ENCODE measurements at places on chromosomes 12 and 14. TPM values are rescaled to one million over a fixed set of nuclear protein-coding genes. Genes with fewer than 3 reads are reported as not detected.
A peak's percentile ranks its signal among the peaks of the same experiment; 100 is the strongest.

DNAL1 gene
- 6.0 TPM for total RNA-seq

CLEC1B gene
- 0.19 TPM for total RNA-seq

DNA sequence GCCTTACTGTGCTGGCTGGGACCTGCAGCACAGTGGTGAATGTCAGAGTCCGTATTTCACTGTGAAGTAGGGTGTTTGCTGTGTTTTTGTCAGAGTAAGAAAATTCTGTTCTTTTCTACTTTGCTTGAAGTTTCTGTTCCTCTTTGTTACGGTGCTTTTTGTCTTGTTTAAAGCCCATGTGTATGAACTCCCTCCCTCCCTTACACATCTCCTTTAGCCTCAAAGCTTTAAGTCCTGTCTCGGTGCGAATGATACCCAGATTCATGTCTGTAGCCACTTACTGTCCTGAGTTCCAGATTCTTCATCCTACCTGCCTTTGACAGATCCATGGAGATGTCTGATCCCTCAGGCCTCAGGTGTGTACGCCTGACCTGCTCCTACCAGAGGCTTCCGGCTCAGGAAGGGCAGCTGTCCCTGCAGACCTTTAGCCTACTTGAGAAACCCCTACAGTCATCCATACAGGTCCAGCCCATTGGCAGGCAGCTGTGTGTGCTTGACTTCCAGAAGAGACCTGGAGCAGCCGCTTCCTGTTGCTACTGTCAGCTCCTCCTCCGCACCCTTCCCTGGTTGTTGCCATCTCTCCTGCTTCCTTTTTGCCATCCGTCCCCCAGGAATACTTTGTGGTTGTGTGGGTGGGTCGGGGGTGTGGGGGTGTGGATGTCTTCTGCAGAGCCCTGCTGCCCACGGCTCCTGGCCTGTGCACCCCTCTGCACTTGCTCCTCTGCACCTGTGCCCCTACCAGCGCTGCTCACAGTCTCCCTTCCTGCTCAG, 72.9 kb downstream of the DDX51 start:
- H3K27me3 ChIP-seq = no peaks in the 10 kb centered on the region
- no peak overlapping the region for H3K4me3 ChIP-seq
- H3K36me3 ChIP-seq = peaks cover 66% of the 10 kb centered on the region
- H3K27ac ChIP-seq = no peak overlapping the region

GRCh38 chr12:50201987-50202521, 34.9 kb upstream of the CERS5 start:
- no peaks in the 10 kb centered on the region for H3K4me1 ChIP-seq
- no peak overlapping the region for H3K4me3 ChIP-seq
- no peaks in the 10 kb centered on the region for H3K27me3 ChIP-seq
- H3K36me3 ChIP-seq = peaks cover 35% of the 10 kb centered on the region

GRCh38 chr12:122265476-122265875, 818 bp downstream of the VPS33A start:
- peaks cover 25% of the 10 kb centered on the region for H3K36me3 ChIP-seq
- peak overlapping the region; percentile 86 for H3K4me3 ChIP-seq
- peak overlapping the region; percentile 67 for H3K27ac ChIP-seq
- no peaks in the 10 kb centered on the region for H3K27me3 ChIP-seq

GRCh38 chr12:2583091-2583497, 211.7 kb upstream of the FKBP4 start:
- no peak overlapping the region for H3K4me3 ChIP-seq
- H3K27ac ChIP-seq = no peak overlapping the region
- H3K27me3 ChIP-seq = peaks cover 17% of the 10 kb centered on the region
- H3K36me3 ChIP-seq = no peaks in the 10 kb centered on the region

GRCh38 chr12:31562594-31563328, 28.2 kb downstream of the DENND5B start:
- no peaks in the 10 kb centered on the region for H3K27me3 ChIP-seq
- H3K4me3 ChIP-seq = no peak overlapping the region
- H3K27ac ChIP-seq = no peak overlapping the region
- H3K36me3 ChIP-seq = no peaks in the 10 kb centered on the region
- H3K4me1 ChIP-seq = no peaks in the 10 kb centered on the region

DNA sequence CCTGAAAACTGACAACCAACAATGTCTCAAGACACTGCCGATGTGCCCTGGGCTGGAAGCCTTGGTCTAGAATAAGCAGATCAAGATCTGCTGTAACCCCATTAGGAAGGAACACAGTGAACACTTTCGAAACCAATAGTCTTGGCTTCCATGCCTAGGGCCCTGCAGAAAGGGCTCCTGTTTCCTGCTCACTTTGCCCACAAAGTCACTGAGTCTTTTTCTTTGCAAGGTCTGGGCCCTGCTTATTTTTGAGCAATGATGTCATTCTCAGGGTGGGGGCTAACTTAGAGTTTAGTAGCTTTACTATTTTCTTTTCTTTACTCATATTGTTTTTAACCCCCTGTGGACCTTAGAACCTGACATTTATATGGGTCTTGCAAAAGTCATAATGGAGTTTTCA, 704.2 kb upstream of the TMEM132C start:
- H3K4me3 ChIP-seq = no peak overlapping the region
- DNase-seq = no peak
- H3K27me3 ChIP-seq = no peaks in the 10 kb centered on the region
- no peaks in the 10 kb centered on the region for H3K36me3 ChIP-seq
- no peaks in the 10 kb centered on the region for H3K4me1 ChIP-seq

- no peaks in the 10 kb centered on the region for H3K4me1 ChIP-seq
- no peak for DNase-seq
- no peaks in the 10 kb centered on the region for H3K36me3 ChIP-seq
- H3K27ac ChIP-seq = no peak overlapping the region
- H3K4me3 ChIP-seq = no peak overlapping the region
These were observed 158.0 kb upstream of the ALG10B start for GRCh38 chr12:38158428-38159091.

GRCh38 chr14:73227812-73228781, 9.2 kb upstream of the PAPLN start:
- H3K27ac ChIP-seq = peak overlapping the region; percentile 32
- H3K36me3 ChIP-seq = peaks cover 3% of the 10 kb centered on the region
- H3K4me3 ChIP-seq = no peak overlapping the region
- no peak for DNase-seq
- peaks cover under 1% of the 10 kb centered on the region for H3K27me3 ChIP-seq

Measured in thymus (tissue), 14 donors.